CD8-positive, alpha-beta memory T cell (primary cell): ENCODE measurements at places on chromosomes 13 and 19.

DNA sequence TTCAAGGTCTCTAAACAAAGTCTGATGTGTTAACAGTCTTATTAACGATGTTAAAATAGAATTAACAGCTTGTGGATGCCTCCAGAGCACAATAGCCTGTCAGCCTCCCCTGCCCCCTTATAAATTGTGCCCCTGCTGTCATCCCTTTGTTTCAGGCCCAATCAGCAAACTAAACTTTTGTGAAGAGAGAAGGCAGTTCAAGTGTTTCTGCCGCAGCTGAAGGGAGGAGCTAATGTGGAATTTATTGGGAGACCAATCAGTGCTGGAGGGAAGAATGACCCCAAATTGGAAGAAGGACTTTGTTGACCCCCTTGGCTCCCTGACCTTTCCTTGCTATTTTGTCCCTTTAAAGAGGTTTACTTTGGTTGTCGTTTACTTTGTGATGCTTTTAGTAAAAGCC lies 160.5 kb downstream of the TM9SF2 start:
- peaks cover 38% of the 10 kb centered on the region for H3K4me1 ChIP-seq
- no peak overlapping the region for H3K4me3 ChIP-seq
- no peak for DNase-seq
- no peaks in the 10 kb centered on the region for H3K36me3 ChIP-seq

GRCh38 chr13:19060311-19061002 lies 121.2 kb downstream of the TUBA3C start:
- no peak overlapping the region for H3K4me3 ChIP-seq
- no peak for DNase-seq

DNA sequence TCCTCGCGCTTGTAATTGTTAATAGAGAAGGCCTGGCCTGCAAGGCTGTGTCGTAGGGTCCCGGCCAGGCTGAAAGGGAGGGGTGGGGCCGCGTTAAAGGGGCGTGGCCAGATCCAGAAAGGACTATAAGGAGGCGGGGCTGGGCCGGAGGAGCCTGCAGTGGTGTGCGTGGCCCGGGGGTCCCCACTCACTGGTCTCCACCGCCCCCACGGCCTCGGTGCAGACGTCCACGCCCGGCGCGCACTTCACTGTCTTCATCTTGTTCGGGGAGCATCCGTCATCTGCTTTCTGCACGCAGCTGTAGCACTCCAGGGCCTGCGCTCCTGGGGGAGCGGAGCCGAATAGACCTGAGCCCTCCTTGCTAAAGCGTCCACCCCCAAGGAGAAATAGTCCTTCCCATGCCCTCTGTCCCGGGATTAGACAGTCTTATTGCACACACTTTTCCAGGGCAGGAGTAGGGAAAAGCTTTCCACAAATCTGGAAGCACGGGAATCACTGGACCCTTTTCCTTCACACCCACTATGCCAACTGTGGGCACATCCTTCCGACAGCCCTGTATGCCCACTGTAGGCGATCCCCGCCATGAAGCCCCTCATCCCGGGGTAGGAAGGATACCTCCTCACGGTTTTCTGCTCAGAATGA lies 1.2 kb downstream of the LYPD3 start:
- peak overlapping the region; percentile 80 for H3K27ac ChIP-seq
- H3K4me1 ChIP-seq = peaks cover 38% of the 10 kb centered on the region
- H3K27me3 ChIP-seq = no peaks in the 10 kb centered on the region
- DNase-seq = no peak
- H3K36me3 ChIP-seq = no peaks in the 10 kb centered on the region

DNA sequence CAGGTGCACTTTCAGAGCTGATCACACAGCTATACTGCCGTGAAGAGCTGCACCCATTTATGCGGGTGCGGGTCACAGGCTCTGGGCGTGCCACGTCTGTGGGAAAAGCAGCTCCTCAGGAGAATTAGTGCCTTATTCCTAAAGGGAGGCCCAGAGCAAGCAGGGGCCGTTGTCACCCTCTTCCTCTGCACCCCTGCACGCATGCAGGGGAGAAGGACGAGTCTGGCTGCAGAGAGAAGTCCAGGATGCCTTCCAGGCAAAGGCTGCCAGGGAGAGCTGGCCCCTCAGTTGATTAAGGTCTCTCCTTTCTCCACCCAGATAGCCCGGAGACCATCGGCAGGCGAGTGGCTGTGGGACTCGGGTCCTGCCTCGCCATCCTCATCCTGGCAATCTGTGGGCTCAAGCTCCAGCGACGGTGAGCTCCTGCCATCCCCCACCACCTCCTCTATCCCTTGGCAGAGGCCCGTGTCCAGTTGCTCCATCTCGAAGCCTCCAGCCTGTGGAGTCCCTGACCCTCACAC lies 3.1 kb upstream of the FFAR1 start:
- no peak overlapping the region for H3K27ac ChIP-seq
- H3K36me3 ChIP-seq = no peaks in the 10 kb centered on the region
- no peak overlapping the region for H3K4me3 ChIP-seq
- no peak for DNase-seq
- no peaks in the 10 kb centered on the region for H3K27me3 ChIP-seq
